ENCODE measurements at places on chromosomes 11 and 22.

DNA sequence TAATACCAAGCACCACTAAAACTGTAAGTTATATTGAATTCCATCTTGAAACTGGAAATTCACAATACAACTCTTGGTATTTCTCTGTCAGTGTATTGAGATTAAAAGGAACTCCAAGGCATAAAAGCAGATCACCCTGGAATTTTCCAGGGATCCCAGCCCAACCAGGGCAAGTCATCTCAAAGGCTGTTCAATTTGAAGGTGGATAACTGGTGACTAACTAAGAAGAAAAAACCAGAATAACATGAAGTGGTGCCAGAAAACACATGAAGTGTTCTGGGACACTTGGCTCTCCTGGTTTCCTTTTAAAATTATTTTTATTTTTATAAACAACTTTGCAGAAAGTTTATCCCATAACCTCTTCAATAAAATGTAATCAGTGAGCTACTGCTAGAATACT, 7.8 kb upstream of the BMAL1 start:
- no peak for DNase-seq

GRCh38 chr11:58905721-58906547, 33.4 kb upstream of the GLYATL1 start:
- DNase-seq, result peak; percentile 85

- DNase-seq, result no peak
Measured at GRCh38 chr11:47998345-47998732, 18.0 kb downstream of the PTPRJ start.

GRCh38 chr11:3149852-3150188, 15.3 kb downstream of the OSBPL5 start:
- DNase-seq, result no peak

DNA sequence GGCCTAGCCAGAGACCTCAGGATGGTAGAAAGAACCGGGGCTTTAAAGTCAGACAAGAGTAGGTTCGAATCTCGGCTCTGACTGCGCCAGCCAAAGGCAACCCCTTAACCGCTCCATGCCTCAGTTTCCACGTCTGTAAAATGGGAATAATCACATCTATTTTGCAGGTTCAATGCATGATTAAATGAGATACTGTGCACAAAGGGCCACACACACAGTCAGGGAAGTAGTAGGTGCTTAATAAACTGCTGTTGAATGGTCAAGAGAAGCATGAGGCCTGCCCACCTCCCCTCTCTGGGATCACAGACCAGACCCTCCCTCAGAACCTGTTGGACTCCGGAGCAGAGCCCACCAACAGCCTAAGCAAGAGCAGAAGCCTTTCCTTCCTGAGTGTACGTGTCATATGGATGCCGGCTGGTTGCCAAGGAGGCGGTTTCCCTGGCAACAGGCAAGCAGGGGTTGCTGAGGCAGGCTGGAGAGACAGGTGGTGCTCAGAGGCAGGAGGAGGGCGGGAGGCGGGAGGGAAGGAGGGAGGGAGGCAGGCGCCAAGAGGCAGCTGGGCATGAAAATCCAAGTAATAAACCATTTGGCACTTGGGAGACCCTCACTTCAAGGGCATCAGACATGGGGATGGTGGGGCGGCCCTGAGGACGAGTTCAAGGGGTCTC, 43.9 kb downstream of the NFAM1 start:
- DNase-seq, result no peak

DNA sequence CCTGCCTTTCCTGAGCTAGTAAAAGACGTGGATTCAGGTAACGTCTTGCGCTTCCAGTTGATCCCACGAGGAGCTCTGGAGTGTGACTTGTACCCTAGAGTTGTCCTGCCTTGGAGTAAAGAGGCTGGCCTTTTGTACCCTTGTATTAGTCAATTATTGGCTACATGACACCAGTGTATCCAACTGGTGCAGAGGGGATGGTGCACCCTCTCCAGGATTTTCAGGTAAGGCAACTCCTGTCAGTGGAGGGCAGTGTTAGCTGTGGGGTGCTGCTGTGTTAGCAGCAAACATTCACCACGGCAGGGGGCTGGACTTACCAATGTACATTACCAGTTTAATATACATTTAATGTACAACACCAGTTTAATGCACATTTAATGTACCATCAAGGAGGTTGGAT, 233.5 kb downstream of the MIAT start:
- DNase-seq, result no peak

GRCh38 chr11:35290876-35291275, 128.5 kb downstream of the SLC1A2 start:
- DNase-seq, result no peak

- no peak for DNase-seq
Measured at GRCh38 chr11:75925785-75926164, 110.8 kb downstream of the UVRAG start.

Data from pons (tissue), 1 donor.